ENCODE measurements at places on chromosomes 7 and 10. TPM values are rescaled to one million over a fixed set of nuclear protein-coding genes. Genes with fewer than 3 reads are reported as not detected.

DNA sequence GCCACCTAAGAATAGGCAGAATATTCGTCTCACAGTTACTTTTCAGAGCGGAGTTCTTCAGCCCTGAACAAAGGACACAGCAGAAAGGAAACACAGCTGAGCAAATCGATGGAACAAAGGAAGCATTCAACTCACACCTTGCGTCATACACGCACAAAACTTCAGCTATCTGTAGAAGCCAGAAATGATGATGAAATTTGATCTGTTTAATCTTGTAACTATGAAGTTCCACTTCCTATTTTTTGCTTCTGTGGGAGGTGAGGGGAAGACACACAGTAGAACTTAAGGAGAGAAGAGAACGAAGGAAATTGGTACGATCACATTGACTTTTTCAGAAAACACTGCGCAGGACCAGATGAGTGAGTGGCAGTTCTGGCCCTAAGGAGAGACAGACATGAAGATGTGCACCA lies 26.2 kb downstream of the FAM171A1 start:
- H3K27ac ChIP-seq = no peak overlapping the region
- peaks cover 2% of the 10 kb centered on the region for H3K27me3 ChIP-seq
- DNase-seq = no peak
- H3K4me1 ChIP-seq = no peaks in the 10 kb centered on the region
- H3K36me3 ChIP-seq = no peaks in the 10 kb centered on the region
- H3K4me3 ChIP-seq = no peak overlapping the region

The TMEM236 gene
- 0.04 TPM for total RNA-seq

GRCh38 chr7:4297918-4298219 lies 384.2 kb upstream of the FOXK1 start:
- no peaks in the 10 kb centered on the region for H3K4me1 ChIP-seq
- no peak overlapping the region for H3K27ac ChIP-seq
- H3K36me3 ChIP-seq = no peaks in the 10 kb centered on the region
- H3K4me3 ChIP-seq = no peak overlapping the region

The SPDYE8 gene
- total RNA-seq = not detected

DNA sequence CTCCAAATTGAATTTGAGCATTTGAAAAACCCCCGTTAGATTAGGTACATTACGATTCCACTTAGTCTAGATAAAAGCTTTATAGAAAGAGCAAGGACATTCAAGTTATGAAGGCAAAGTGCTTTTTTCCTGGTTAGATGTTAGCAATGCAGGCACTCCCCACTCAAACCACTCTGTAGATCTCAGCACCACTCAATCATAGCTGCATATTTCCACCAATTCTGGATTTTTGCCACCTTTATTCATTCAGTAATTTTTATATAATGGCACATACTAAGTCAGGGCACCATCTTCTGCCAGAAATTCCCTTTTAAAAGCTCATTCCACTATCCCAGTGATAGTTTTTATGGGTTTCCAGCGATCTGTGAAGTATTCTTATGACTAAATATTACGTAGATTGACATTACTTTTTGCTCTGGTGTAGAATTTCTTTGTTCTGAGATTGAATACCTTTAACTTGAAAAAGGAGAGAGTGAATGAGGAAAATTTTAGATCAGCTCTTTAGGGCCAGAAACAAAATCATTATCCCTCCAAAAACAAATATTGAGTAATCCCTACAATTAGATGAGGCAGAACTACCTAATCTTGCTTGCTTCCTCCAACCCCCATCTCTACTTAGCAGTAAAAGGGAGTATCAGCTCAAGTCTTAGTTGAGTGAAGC lies 51.6 kb downstream of the RNLS start:
- H3K36me3 ChIP-seq = no peaks in the 10 kb centered on the region
- no peaks in the 10 kb centered on the region for H3K4me1 ChIP-seq
- H3K27ac ChIP-seq = no peak overlapping the region
- H3K27me3 ChIP-seq = peaks cover 19% of the 10 kb centered on the region

The SLC29A4 gene
- 0.50 TPM for total RNA-seq

DNA sequence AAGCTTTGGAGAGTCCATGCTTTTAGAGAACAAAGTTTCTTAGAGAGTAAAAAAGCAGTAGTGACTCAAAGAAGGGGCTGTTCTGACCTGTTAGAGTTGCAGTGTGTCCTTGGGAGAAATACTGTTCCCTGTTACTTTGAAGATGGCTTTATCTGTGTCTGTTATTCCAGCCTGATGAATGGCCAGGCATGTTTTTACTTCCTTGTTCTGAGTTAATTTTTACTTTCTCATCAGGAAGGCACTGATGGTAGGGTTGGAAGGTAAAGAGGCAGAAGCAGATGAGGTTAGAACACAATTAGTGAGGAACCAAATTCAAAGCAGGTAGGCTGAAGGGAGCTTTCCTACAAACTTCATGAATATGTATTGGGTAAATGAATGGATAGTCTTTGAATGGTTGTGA lies 138.5 kb upstream of the PRKCQ start:
- peaks cover 6% of the 10 kb centered on the region for H3K4me1 ChIP-seq
- DNase-seq = no peak
- H3K27ac ChIP-seq = no peak overlapping the region
- H3K36me3 ChIP-seq = no peaks in the 10 kb centered on the region
- no peak overlapping the region for H3K4me3 ChIP-seq

The CABCOCO1 gene
- total RNA-seq = not detected

The SFTPA2 gene
- not detected for total RNA-seq

DNA sequence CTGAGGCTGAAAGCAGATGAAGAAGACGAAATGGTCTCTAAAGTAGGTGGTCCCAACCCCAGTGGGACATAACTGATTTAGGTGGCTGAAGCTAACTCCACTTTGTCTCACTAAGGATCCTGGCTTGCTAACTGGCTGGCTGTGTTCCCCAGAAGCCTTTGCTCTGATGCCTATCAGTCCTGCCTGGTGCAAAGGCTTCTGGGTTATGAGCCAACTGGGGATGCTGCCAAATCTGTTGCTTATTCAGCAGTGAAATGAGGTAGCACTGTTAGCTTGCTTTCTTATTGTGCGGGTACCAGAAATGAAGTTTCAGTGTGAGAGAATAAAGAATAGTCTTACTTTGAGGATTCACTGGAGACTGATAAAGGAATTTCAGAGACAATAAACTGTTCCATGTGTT lies 18.1 kb downstream of the PRKG1 start:
- no peaks in the 10 kb centered on the region for H3K4me1 ChIP-seq
- no peaks in the 10 kb centered on the region for H3K27me3 ChIP-seq
- H3K4me3 ChIP-seq = no peak overlapping the region
- no peaks in the 10 kb centered on the region for H3K36me3 ChIP-seq
- no peak for DNase-seq

DNA sequence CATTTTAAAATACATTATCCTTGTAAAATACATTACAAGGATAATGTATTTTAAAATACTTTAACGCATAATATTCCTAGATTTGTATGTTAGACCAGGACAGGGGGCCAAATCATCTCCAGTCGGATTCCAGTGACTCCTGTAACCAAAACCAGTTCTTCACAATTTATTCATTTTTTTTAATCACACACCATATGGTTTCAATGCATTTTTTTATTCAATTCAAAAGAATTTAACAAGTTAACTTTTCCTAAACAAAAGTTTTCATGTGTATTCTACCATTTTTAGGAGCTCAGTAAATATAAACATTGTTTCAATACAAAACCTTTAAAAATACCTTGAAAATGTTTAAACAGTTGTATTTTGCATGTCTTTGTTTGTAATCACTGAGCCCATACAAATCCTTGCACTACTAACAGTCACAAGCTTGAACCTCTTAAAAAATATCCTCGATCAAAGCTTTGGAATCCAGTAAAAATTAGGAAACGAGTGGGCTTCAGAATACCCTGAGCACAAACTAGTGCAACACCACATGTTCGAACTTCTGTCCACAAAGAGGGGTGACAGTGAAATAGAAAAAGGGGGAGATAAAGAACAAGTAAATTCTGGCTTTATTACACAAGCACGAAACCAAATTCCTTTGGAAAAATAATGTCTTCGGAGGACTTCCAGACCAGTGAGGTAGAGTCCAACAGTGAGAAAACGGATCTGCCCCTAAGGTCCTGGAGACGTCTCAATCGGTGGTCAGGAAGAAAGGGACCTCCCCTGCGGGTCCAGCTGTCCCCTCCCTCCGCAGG lies 1.6 kb downstream of the CCDC71L start:
- H3K36me3 ChIP-seq = peaks cover 3% of the 10 kb centered on the region
- peaks cover 31% of the 10 kb centered on the region for H3K4me1 ChIP-seq
- no peak for DNase-seq
- H3K27ac ChIP-seq = peak overlapping the region; percentile 82
- peaks cover 11% of the 10 kb centered on the region for H3K27me3 ChIP-seq
- peak overlapping the region; percentile 87 for H3K4me3 ChIP-seq

DNA sequence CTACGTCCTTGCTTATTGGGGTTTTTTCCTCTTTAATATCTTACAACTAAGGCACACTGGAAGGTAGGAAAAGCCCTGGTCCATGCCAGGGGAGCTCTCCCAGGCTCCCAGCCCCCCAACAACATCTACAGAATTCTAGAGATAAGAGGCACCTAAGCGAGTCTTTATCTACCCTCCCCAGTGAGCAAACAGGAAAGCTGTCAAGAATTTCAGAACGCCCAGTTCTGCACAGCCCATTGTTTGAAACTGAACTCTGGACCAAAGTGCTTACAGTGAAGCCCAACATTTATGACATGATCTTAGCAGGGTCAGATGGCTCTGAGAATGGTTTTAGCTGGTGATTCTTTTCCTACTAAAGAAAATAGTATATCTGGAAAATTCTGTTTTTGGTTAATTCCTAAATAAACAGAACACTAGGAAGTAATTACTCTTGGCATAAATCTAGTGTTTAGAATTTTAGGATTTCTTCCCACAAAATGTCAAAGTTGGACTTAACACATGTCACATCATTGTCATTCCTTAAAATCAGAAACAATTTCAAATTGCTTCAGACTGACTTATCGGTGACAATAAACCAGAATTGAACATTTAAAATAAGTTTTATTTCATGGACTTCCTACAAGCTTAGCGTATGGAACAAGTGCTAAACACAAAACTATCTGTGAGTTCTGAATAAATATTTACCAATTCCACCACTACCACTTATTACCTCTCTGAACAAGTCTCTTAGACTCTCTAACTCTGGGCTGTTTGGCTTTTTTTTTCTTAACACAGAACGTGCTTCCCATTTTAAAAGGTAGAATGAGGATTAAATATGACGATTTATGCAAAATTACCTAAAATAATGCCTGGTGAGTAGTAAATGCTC lies 31.3 kb upstream of the RNF32 start:
- peaks cover 28% of the 10 kb centered on the region for H3K4me1 ChIP-seq
- H3K36me3 ChIP-seq = peaks cover 5% of the 10 kb centered on the region
- H3K27me3 ChIP-seq = peaks cover 57% of the 10 kb centered on the region
- H3K4me3 ChIP-seq = no peak overlapping the region

DNA sequence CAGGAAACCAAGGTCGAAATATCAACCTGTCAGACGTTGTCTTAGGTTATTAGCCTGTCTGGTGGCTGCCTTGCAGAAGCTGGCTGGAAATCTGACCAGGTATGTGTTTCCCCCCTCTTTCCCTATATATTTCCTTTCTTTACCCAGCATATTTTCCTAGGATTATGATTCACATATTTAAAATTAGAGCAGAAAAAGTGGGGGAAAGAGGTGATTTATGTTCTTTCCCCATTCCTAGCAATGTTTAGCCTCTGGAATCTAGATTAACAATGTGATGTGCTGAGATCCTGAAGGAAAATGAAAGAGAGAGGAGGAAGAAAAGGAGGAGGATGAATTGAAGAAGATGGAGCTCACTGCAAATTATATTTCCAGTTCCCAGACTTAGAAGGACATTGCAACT lies 421.4 kb upstream of the AUTS2 start:
- H3K4me1 ChIP-seq = no peaks in the 10 kb centered on the region
- H3K4me3 ChIP-seq = no peak overlapping the region
- no peaks in the 10 kb centered on the region for H3K27me3 ChIP-seq
- no peak overlapping the region for H3K27ac ChIP-seq
- no peak for DNase-seq

DNA sequence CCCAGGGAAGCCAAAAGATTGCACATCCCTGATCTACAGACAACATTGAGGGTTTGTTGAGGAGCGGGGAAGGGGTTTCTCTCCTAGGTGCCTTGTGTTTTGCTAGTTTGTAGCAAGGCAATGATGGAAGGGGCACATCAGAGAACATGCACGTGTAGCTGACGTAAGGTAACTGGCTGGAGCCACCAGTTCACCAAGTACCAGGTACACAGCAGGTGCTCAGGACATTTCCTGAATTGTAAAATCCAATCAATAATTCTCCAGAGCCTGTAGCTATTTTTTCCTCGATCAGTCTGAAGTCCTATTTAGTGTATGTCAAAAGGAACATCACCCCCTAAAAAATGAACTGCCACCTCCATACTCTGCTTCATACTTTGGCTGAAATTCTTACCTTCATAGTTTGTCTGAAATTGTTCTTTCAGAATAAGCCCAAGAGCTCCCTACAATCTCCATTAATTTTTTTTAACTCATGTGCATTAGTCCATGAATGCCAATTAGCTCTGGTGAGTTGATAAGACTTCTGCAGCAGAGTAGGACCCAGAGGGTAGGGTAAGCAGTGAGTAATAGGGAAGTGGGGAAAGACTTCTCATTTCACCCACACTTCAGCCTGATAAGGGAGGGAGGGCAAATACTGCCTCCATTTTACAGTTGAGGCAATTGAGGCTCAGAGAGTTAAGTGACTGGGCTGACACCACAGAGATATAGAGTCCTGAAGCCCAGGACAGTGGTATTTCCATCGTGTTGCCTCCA lies 36.0 kb upstream of the SLC26A3 start:
- H3K27me3 ChIP-seq = peaks cover 4% of the 10 kb centered on the region
- DNase-seq = no peak
- H3K4me1 ChIP-seq = no peaks in the 10 kb centered on the region
- no peak overlapping the region for H3K27ac ChIP-seq
- no peak overlapping the region for H3K4me3 ChIP-seq

The YKT6 gene
- 62.6 TPM for total RNA-seq

DNA sequence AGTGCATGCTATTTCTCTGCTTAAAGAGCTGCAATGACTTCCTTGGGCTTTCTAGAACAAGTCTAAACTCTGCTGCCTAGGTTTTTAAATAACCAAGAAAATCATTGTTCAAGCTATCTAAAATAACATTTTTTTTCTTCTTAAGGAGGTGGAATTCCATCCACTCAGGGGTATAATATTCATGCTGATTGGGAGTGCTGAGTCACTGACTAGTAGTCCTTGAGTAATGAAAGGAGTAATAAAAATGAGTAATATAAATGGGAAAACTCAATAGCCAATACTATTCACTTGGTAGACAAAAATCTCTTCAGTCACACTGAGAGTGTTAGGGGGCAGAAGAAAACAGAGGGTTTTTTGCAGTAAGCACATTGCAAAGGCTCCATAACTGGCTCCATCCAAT lies 72.0 kb downstream of the GFRA1 start:
- no peak overlapping the region for H3K27ac ChIP-seq
- H3K4me1 ChIP-seq = no peaks in the 10 kb centered on the region
- H3K36me3 ChIP-seq = no peaks in the 10 kb centered on the region
- no peaks in the 10 kb centered on the region for H3K27me3 ChIP-seq
- DNase-seq = no peak

The INMT gene
- 2.5 TPM for total RNA-seq

- H3K4me3 ChIP-seq = peak overlapping the region; percentile 75
- DNase-seq = no peak
- no peaks in the 10 kb centered on the region for H3K27me3 ChIP-seq
- peak overlapping the region; percentile 89 for H3K27ac ChIP-seq
These were observed 11.9 kb upstream of the HUS1 start for GRCh38 chr7:47991270-47991669.

GRCh38 chr10:99410876-99411275 lies 19.5 kb downstream of the GOT1 start:
- H3K27ac ChIP-seq = no peak overlapping the region
- H3K4me1 ChIP-seq = no peaks in the 10 kb centered on the region
- H3K27me3 ChIP-seq = no peaks in the 10 kb centered on the region

The STEAP1 gene
- not detected for total RNA-seq

- H3K27me3 ChIP-seq = no peaks in the 10 kb centered on the region
- H3K4me1 ChIP-seq = no peaks in the 10 kb centered on the region
These were observed 42.0 kb downstream of the PTER start for GRCh38 chr10:16478801-16479200.

All from activated CD4-positive, alpha-beta T cell treated with anti-CD3 and anti-CD28 coated beads, Interleukin-2, amount 10 ng/mL, durations not matched to agents 7 days and 5 days (primary cell).